ENCODE measurements at places on chromosomes 13 and 19. TPM values are rescaled to one million over a fixed set of nuclear protein-coding genes. Genes with fewer than 3 reads are reported as not detected.

- DNase-seq, result peak; percentile 92
Measured at GRCh38 chr19:38769635-38770211, 3.6 kb downstream of the LGALS7 start.

DNA sequence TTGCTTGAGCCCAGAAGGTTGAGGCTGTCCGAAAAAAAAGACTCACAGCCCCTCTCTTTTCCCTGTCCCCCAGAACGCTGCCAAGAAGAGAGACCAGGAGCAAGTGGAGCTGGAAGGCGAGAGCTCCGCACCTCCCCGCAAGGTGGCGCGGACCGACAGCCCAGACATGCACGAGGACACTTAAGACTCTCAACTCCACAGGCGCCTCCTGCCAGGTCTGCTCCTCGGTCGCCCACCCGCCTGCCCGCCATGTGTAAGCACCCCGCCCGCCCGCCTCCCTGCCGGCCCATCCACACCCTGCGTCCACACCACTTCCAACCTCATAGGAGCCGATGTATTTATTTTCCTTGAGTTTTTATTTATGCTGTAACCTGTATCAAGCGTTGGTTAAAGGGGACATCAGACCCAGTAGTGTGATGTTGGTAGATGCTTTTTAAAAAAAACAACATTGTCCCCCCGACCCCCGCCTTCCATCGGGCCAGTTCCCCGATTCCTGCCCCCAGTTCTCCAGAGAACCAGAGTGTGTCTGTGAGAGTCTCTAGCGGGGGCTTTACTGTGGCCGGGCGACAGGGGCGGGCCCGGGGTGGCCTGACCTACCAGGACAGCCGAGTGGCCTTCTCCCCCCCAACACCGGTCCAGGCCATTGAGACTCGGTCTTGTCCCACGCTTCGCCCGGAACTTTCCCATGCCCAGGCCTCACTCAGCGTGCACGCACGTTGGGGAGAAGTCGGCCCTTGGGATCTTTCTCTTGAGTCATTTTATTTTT lies 10.3 kb downstream of the DDA1 start:
- DNase-seq, result no peak

DNA sequence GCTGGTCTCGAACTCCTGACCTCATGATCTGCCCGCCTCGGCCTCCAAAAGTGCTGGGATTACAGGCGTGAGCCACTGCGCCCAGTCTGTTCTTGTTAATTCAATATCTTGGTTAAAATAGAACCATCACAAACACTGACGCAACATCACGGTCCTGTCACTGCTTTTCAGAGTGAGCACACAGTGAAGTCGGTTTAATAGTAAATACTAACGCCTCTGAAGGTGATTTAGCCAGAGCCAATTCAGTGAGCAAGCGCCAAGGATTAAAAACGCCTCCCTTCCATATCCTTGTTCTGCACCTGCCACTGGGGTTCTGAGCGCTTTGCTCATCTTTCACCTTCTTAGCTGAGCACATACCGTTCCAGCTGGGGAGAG lies 30.3 kb downstream of the LAMP1 start:
- no peak for DNase-seq

- DNase-seq, result no peak
Measured at GRCh38 chr13:59835569-59835968, 328.2 kb downstream of the DIAPH3 start.

DNA sequence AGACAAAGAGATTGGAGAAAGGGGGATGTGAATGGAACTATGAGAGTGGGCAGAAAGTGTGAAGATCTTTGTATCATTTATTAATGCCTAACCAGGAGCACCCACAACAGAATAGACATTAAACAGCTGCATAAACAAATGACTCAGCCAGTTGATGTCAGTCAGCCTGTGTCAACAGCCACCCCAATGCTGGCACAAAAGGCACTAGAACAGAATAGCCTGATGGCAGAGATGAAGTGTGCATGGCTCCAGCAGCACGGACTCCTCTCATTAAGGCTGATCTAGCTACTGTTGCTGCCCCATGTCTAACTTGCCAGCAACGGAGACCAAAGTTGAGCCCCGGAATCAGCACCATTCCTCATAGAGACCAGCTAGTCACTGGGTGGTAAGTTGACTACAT lies 7.8 kb downstream of the CPB2 start:
- no peak for DNase-seq

GRCh38 chr19:44608391-44608821 lies 5.0 kb upstream of the IGSF23 start:
- no peak for DNase-seq

GRCh38 chr13:65011378-65011777 lies 2218.8 kb downstream of the PCDH9 start:
- no peak for DNase-seq

DNA sequence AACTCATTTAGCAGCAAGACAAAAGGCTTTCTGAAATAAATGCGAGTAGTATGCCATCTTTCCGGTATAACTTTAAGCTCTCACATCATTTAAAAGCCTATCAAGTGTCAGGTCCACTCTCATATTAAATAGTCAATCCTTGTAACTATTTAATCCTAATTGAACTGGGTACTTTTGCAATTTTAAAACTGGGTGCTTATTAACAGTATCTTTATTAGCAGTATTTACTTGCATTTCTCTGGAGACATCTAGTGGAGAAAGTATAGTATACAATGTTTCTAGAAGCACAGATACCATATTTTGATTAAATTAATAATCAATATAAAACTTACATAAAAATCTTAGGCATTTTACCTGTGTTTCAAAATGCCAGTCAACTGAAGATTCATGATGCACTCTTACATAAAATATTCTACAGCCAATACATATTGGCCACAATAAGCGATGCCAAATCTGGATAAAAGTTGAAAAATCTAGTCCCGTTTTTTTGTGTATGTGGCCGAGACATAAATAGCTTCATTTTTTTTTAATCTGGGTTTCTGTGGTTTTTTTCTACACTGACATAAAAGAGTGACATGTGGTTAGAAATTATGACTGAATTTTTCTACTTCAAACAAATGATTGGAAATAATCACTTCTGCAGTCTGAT lies 4.3 kb upstream of the POSTN start:
- DNase-seq, result no peak

DNA sequence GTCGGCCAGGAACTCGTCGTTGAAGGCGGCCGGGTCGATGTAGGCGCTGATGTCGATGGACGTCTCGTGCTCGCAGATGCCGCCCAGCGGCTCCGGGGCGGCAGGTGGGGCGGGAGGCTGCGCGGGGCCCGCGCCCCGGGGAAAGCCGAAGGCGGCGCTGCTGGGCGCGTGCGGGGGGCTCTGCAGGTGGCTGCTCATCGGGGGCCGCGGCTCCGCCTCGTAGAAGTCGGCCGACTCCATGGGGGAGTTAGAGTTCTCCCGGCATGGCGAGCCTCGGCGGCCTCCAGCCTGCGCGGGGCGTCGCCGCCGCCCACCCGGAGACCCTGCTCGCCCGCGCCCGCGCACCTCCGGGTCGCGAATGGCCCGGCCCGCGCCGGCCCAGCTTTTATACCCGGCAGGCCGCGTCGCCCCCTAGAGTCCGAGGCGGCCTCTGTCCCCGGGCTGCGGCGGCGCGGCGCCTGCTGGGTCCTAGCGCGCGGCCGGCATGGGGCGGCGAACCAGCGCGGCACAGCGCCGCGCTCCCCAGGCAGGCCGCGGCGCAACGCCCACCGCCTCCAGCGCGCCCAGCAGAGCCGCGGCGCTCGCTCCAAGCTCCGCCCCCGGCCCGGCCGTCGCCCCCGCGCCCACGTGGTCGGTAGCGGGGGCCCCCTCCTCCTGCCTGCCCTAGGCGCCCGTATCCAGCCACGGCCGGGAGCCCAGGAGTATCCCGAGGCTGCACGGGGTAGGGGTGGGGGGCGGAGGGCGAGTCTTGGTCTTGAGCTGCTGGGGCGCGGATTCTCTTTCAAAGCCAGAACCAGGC lies at the start of gene CEBPA:
Gene CEBPA (minus strand): TSS at position 360 of the 799 bp plus-strand sequence. CDS start 120 bp downstream, at position 240.
- peak; percentile 95 for DNase-seq

DNA sequence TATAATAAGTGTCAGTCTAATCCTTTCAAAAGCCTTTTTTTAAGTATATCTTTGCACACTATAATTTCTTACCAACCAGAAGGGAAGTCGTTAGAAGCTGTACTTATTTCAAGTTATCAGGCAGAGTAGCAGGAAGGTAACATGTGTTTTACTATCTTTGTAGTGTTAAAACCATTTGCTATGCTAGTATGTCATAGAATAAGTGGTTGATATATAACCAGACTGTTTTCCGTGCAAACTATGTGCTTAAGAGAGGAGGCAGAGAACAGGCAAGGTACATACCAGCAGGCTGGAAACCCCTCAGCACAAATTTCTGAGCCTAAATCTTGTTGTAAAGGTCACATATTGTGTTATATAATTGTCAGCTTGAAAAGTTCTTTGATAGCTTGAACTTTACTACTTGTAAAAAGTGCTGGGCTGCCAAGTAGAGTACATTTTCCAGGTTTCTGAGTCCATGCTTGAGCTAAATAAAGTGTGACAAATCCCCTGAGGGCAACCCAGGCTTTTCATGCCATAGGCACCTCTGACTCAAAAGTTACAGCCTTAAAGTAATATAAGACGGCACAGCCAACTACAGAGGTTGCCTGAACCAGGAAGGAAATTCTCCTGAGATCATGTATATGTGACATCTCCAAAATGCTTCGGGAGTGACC lies 1297.4 kb downstream of the PCDH9 start:
- DNase-seq, result no peak

GRCh38 chr13:45137526-45137925 lies 17.2 kb downstream of the GTF2F2 start:
- DNase-seq, result no peak

- no peak for DNase-seq
Measured at GRCh38 chr13:113458253-113459065, 5.2 kb upstream of the ADPRHL1 start.

DNA sequence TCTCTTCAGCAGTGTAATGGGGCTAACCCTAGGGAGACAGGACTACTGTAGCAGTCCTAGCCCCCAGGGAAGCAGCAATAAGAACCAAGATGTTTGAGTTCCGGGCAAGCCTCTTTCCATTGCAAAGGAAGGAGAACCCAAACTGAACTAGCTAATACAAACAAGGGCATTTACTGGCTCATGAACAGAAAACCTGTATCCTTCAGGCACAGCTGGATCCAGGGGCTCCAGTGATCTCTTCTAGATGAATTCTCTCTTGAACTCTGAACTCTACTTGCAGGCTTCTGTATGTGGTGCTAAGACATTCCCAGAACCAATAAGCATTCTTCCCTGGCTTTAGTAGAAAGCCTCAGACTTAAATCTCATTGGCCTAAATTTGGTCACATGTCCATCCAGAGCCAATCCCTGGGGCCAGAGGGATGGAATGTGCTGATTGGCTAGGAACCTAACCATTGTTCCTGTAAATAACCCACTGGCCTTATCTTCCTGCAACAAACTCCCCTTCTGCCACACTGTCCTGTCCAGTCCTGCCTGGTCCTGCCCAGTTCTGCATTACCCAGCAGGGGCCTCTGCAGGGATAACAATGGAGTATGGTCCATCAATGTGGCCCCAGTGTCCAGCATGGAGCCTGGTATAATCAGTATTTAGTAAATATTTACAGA lies 3.9 kb upstream of the PODNL1 start:
- DNase-seq, result no peak

DNA sequence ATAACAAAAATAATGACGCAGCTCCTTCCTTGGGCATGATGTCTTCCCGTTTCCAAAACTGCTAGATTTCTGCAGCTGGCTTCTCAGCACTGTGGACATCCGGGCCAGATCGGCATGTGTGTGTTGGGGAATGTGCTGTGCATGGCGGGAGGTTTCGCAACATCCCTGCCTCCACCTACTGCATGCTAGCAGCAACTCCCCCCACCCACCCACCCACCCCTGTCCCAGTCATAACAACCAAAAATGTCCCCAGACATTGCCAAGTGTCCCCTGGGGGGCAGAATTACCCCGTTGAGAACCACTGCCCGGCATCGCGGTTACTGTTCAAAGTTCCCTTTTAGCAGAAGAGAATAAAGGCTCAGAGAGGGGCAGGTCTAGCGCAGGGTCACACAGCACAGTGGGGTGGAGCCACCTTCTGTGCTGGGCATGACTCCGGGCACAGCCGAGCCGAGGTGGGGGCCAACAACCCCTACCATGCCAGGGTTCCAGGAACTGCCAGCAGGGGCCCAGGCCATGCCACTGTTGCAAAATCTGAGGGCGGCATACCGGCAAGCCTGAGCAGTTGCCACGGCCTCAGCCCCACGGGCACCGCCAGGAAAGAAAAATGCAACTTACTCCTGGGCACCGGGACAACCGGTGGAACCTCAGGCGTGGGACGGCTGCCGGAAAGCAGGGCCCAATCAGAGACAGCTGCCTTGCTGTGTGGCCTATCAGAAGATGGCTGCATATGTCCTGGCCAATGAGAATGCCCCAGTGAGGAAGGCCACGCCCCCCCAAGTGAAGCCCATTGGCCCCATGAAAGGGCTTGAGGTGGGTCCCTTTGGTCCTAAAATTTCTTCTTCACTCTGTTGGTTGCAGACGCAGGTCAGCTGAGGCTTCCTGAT lies 22.5 kb upstream of the NFIC start:
- peak; percentile 89 for DNase-seq

GRCh38 chr19:7811989-7812388 lies 18.0 kb upstream of the EVI5L start:
- DNase-seq, result no peak

- no peak for DNase-seq
Measured at GRCh38 chr19:10911579-10912363, 16.7 kb downstream of the YIPF2 start.

DNA sequence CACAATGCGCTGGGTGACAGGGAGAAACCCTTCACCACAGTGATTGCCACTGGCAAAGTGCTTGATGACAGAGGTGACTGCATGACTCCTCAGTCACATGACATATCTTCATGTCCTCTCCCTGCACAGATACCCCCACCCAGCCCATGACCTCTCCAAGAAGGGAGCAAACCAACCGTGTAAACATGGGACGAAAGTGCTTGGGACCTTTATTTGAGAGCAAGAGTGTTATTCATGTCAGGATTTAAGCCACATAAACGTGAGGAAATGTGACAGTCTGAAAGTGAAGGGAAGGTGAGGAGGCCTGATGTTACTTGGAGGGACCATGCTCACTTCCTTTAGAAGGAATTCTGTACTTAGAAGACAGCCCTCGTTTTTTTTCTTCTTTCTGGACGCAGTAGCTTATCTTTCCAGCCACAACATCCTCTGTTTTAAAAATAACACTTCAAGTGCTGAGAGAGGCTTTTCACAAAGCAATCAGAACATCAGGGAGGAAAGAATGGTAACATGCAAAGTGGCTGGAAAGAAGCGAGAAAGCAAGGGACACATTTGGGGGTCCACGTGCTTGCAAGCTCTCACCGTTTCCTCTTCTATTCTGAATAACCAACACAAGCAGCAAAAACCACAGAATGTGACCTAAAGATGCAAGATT lies 35.6 kb downstream of the EPS15L1 start:
- DNase-seq, result no peak

The CDX2 gene
- total RNA-seq, result not detected

The APOC1 gene
- 17.1 TPM for total RNA-seq

The MAMSTR gene
- total RNA-seq, result 0.57 TPM

The KL gene
- 0.34 TPM for total RNA-seq

The MICOS13 gene
- total RNA-seq, result 43.6 TPM

The LIM2 gene
- total RNA-seq, result not detected

The NPAS1 gene
- total RNA-seq, result 5.7 TPM

The SLC1A6 gene
- 3.3 TPM for total RNA-seq

Measured in lower leg skin (tissue), 4 donors.